ENCODE measurements at places on chromosomes 6 and 20.

DNA sequence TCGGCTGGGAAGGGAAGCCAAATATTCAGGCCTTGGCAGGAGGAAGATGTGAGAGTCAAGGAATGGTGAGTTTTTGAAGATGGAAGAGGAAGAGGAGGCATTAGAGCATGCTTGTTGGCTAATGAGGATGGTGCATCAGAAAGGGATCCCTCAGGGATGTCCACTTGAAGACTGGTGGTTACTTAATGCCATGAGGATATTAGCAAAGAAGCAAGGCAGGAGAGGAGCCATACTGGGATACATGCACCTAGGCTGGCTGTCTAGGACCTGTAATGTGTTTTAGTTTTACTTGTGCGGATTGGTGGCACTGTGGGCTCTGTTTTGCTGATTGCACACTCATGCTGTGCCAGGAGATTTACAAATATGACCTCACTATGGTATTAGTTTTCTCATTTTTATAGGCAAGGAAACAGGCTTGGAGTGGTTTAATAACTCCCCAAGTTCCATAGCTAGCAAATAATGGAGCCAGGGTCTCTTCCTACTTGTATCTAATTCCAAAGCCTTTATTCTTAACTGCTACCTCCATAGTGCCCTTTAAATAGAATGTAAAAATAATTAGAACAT, 37.8 kb downstream of the NCOA7 start:
- no peak for ATAC-seq

GRCh38 chr6:133340557-133340956, 99.4 kb downstream of the EYA4 start:
- ATAC-seq = no peak

DNA sequence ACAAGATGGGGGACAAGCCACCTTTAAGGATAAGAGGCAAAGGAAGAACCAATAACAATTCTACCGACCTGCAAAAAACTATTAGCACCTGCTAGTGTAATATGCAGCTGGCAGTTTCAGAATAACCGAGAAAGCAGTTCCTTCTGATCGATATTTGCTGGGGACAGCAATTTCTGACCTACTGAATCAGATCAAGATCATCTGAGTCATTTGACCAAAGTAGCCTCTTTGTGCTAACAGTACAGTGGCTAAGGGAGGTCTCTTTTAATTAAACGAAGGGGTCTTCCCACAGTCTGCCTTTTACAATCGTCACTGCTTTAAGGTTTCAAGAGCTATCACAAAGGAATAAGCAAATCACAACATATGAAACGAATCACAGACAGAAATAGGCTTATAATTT, 318.9 kb downstream of the BTBD9 start:
- no peak for ATAC-seq

- no peak for ATAC-seq
Measured at GRCh38 chr6:87869064-87869905, 167.3 kb upstream of the AKIRIN2 start.

- ATAC-seq = no peak
Measured at GRCh38 chr6:32882879-32883250, 28.9 kb downstream of the PSMB9 start.

GRCh38 chr6:163457637-163458561, 43.4 kb downstream of the QKI start:
- ATAC-seq = no peak

DNA sequence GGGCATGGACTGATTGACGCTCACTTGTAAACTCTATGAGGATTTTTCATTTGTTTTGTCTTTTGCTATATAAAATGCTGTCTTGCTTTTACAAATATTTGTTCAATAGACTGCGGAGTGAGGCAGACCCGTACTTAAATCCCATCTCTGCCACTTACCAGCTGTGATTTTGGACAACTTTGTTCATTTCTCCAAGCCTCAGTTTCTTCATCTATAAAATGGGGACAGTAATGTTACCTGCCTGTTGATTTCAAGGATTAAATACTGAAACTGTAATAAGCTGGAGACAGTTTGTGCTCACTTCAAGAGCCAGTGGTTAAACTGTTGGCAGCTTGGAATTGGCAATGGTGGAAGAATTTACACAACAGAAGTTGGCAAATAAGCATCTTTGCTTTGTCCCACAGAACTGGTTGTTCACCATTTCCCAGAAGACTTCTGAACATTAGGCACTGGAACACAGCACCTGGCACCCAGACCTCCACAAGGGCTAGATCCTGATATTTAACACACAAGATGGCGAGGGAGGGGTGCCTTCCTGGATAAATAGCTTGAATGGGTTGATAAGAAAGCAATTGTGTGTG, 479.2 kb downstream of the QKI start:
- no peak for ATAC-seq

DNA sequence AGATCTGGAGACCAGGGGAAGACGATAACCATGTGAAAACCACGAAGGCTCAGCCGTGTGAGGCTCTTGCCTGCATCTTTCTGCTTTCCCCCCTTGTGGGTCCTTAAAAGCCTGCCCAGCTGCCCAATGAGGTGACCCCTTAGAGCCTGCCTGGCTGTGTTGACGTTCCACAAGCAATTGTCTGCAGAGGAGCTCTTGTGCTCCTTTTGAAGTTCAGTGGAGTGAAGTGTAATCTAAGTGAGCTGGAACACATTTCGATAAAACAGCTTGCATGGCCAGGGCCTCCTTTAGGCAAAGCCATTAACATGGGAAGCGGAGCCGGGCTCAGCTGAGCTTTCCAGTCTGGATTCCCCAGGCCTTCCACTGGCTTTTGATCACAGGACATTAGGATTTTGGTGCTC, 27.3 kb upstream of the TCP11 start:
- ATAC-seq = no peak

- peak; percentile 96 for ATAC-seq
Measured at GRCh38 chr20:61120595-61121515, 131.2 kb upstream of the CDH4 start.

DNA sequence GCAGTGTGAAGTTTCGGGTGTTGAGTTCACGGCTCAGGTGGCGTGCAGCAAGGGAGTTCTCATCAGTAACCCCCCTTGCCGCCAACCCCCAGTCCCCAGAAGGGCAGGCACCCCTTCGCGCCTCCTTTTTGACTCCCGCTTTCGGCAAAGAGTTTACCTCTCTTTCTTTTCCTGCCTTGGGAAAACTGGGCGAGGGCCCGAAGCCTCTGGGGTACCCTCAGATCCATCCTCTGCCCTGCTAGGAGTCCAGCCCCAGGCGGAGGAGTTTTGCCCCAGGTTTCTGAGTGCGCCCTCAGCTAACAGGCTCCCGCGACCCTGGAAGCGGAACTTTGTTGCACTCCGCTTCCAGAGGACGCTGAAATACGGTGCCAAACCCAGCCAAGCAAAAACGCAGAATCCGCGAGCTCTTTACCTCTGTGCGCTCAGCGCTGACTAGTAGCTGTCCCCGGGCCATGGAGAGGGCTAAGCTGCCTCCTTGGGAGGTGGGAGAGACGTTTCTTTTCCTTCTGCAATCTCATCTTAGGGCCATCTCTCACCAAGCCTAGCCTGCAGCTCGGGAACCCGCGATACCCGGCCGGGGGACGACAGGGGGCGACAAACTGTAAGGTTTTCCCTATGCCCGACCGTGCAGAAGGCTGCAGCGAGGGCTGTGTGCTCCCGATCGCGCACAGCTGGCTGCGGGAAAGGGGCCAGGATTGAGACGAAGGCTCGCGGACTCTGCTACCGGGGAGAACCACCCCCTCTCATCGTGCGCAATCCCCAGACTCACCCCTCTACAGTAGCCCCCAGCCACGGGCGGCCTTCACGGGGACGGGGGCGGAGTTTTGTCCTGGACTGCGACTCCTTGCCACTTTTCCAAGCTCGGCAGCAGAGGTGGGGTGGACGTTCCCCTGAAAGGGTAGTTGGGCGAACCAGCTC, 2.7 kb upstream of the PAX1 start:
- ATAC-seq = peak; percentile 97

GRCh38 chr6:170464524-170464979, 88.6 kb downstream of the PSMB1 start:
- no peak for ATAC-seq

DNA sequence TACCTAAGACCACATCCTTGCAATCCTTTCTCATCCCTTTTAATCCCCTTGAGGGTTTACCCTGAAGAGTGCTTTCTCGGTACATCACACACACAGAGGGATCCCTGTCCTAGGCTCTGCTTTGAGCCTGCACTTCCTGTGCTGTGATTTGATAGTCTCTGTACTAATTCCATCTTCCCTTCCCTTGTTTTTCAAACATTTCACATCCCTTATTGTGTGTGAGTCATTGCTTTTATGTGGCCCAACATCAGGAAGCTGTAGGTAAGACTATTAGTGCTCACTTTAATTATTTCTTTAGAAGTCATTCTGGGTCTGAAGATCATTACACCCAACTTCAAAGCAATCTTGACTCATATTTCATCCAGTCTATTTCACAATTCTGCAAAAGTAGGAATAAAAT, 57.2 kb upstream of the ANKEF1 start:
- ATAC-seq = no peak
